Naive thymus-derived CD8-positive, alpha-beta T cell (primary cell): ENCODE measurements at places on chromosomes 1 and 21. TPM values are rescaled to one million over a fixed set of nuclear protein-coding genes. Genes with fewer than 3 reads are reported as not detected.

DNA sequence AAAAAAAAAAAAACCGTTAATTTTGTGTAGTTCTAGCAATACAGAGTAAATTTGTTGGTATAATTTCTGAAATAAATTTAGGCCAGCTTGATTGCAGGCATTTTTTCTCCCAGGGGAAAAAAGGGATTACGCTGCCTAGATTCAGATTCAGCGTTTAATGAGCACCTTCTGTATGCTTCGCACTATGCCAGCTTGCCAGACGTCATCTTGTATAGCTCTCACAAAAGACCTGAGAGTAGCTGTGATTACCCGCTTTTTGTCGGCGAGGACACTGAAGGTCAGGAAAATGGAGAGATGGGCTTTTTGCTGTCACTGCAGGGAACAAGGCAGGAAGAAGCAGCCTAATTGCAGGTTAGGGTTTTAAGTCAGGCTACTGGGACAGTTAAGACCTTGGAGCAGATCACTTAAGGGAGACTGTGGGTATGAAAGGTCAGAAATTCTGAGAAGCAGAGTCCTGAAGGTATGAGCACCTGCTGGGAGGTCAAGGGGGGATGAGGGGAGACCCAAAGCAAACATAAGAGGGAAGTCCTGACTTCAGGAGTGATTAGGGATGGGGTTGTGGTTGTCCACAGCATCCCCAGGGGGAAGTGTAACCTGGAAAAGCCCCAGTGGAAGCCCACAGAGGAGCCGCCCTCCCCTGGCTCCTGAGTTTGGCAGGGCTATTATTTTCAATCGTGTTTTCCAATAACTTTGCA lies 39.0 kb downstream of the TMCC2 start:
- no peak overlapping the region for H3K27ac ChIP-seq
- H3K4me3 ChIP-seq = no peak overlapping the region
- H3K36me3 ChIP-seq = no peaks in the 10 kb centered on the region
- H3K27me3 ChIP-seq = no peaks in the 10 kb centered on the region

DNA sequence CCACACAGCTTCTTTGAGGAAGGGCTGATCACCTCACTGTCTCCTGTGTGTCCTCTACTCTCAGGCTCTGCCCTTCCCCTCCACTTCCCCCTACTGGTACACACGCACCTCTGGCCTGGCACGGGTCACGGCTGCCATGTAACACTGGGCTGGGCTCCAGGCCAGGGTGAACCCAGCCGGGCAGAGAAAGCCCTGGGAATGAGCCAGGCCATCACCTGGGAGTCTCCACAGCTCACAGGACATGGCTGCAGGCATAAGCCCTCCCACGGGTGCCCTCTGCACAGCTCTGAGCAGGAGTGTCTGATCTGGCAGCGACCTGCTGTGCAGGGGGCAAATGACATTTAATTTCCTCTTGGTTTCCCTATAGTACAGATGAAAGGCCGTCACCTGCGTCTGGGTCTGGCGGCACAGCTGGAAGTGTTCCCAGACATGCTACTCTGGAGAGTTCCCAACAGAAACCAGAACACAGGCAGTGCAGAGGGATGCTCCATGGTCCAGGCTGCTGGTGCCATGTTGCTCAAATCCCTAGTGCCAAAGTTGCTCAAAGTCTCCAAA lies 61.2 kb downstream of the ERI3 start:
- no peaks in the 10 kb centered on the region for H3K27me3 ChIP-seq
- no peak overlapping the region for H3K4me3 ChIP-seq
- DNase-seq = no peak
- H3K36me3 ChIP-seq = peaks cover 73% of the 10 kb centered on the region

Gene GPR137B
- polyA plus RNA-seq = 3.6 TPM

DNA sequence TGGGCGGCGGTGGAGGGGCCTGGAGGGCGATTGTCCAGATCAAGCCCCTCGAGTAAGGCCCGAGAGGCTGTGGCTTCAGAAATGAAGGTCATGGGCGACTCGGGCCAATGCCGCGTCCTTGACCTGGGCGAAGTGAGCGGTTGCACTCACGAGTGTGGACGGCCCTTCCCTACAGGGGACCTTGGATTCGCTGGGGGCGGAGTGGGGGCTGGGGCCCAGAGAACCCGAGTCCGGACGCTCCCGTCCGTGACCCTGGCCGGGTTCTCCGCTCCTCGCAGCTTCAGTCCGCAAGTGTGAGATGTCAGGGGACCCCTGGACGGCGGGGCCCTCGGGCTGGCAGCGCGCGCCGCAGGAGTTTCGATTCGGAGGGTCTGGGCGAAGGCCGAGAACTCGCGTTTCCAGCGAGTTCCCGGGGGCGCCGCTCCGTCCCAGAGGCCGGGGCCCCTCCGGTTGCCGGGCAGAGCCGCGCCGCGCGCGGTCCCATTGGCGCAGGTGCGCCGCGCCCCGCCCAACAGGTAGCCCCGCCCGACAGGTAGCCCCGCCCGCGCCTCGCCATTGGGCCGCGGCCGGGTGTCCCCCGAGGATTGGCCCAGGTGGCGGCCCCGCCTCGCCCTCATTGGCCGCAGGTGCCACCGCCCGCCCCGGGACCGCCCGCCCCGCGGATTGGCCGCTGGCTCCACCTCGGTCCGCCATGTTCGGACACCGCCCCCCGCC lies at the start of gene PRKCZ:
Gene PRKCZ, plus strand, starts transcription at position 694 of the 714 bp plus-strand sequence. CDS start 220 bp downstream, outside the sequence.
- no peaks in the 10 kb centered on the region for H3K36me3 ChIP-seq
- H3K4me1 ChIP-seq = peaks cover 34% of the 10 kb centered on the region
- DNase-seq = peak; percentile 94
- peak within 1 kb of the TSS; percentile 83 for H3K4me3 ChIP-seq
- H3K27ac ChIP-seq = peak within 1 kb of the TSS; percentile 80

GRCh38 chr1:85629532-85629920 lies 49.0 kb downstream of the CCN1 start:
- H3K4me3 ChIP-seq = no peak overlapping the region
- peaks cover 52% of the 10 kb centered on the region for H3K36me3 ChIP-seq
- no peaks in the 10 kb centered on the region for H3K27me3 ChIP-seq
- no peak overlapping the region for H3K27ac ChIP-seq

DNA sequence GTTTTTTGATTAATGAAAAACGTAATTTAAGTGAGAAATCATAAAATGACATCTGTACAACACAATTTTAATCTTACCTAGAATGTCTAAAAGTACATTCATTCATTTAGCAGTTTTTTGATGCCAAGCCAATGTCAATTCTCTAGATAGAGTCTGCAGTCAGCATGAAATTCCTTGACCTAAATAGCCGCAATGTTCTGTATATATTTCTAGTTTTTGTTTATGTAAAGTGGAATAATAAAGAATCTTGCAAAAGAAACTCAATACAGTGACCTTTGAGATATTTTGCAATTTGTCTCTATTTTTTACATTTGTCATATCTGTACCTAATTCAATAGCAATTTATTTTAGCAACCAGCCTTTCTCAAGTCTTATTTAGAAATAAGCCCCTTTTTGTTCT lies 176.0 kb downstream of the ATP6V1G3 start:
- no peaks in the 10 kb centered on the region for H3K4me1 ChIP-seq
- no peak for DNase-seq
- no peak overlapping the region for H3K4me3 ChIP-seq

- H3K27ac ChIP-seq = no peak overlapping the region
- no peak overlapping the region for H3K4me3 ChIP-seq
- H3K36me3 ChIP-seq = no peaks in the 10 kb centered on the region
These were observed 28.9 kb upstream of the LAPTM5 start for GRCh38 chr1:30786264-30786991.

DNA sequence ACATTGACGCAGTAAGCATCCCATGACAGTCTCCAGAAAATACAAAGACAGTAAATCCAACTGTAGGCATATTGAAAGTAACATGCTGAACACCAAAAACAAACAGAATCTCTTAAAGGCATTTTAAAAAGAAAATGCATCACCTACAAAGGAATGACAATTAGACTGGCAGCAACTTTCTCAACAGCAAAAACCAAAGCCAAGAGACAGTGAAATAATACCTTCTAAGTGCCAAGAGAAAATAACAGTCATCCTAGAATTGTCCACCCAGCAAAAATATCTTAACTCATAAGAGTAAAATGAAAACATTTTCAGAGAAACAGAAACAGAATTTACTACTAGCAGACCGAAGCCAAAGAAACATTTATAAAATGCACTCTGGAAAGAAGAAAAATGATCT lies 20.0 kb downstream of the CCDC185 start:
- H3K4me3 ChIP-seq = no peak overlapping the region
- no peaks in the 10 kb centered on the region for H3K36me3 ChIP-seq
- no peak overlapping the region for H3K27ac ChIP-seq
- no peaks in the 10 kb centered on the region for H3K27me3 ChIP-seq
- no peaks in the 10 kb centered on the region for H3K4me1 ChIP-seq
- no peak for DNase-seq

GRCh38 chr1:162823231-162823630 lies 32.7 kb downstream of the HSD17B7 start:
- DNase-seq = no peak
- H3K27ac ChIP-seq = no peak overlapping the region
- peak overlapping the region; percentile 60 for H3K4me3 ChIP-seq

DNA sequence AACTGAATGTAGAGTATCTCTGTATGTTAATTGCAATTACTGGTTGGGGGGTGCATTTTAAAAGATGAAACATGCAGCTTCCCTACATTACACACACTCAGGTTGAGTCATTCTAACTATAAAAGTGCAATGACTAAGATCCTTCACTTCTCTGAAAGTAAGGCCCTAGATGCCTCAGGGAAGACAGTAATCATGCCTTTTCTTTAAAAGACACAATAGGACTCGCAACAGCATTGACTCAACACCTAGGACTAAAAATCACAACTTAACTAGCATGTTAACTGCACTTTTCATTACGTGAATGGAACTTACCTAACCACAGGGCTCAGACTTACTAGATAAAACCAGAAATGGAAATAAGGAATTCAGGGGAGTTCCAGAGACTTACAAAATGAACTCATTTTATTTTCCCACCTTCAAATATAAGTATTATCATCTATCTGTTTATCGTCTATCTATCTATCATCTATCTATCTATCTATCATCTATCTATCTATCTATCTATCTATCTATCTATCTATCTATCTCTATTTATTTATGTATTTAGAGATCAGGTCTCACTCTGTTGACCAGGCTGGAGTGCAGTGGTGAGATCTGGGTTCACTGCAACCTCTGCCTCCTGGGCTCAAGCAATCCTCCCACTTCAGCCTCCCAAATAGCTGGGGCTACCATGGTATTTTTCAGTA lies 47.8 kb downstream of the CHML start:
- H3K36me3 ChIP-seq = peaks cover 13% of the 10 kb centered on the region
- no peak for DNase-seq
- no peaks in the 10 kb centered on the region for H3K27me3 ChIP-seq
- H3K4me3 ChIP-seq = no peak overlapping the region
- H3K4me1 ChIP-seq = peaks cover 8% of the 10 kb centered on the region

Gene DSCAM
- not detected for polyA plus RNA-seq

Gene ADAMTS1
- polyA plus RNA-seq = 0.14 TPM

GRCh38 chr1:47679301-47679791 lies 241.5 kb downstream of the FOXD2 start:
- H3K36me3 ChIP-seq = no peaks in the 10 kb centered on the region
- DNase-seq = no peak
- no peak overlapping the region for H3K27ac ChIP-seq
